GM23248 (cell line): ENCODE measurements at places on chromosomes 4 and X. TPM values are rescaled to one million over a fixed set of nuclear protein-coding genes. Genes with fewer than 3 reads are reported as not detected.

Gene TIMP1
- total RNA-seq, result 2,871 and 4,277 TPM in 2 replicates

DNA sequence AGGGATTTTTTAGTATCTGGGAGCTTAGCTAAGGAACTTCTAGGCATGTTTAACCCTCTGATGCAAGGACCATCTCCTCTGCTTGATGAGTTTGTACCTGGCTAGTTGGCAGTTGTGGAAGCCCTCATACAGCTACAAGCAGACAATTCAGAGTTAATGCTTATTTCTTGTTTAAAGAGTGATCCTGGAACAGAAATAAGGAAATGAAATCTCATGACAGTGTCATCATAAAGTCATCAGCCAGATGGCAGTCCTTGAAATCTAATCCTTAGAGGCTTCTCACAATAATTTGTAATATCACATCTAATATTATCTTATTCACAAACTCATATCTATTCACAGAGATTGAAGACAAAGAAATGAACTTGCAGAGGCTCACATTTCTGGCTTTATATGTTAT, 581.6 kb upstream of the FTHL17 start:
- H3K27ac ChIP-seq, result no peak overlapping the region
- H3K4me1 ChIP-seq, result no peaks in the 10 kb centered on the region
- no peaks in the 10 kb centered on the region for H3K36me3 ChIP-seq
- no peak overlapping the region for H3K4me3 ChIP-seq
- DNase-seq, result no peak

Gene UGT8
- not detected in 2 replicates for total RNA-seq

DNA sequence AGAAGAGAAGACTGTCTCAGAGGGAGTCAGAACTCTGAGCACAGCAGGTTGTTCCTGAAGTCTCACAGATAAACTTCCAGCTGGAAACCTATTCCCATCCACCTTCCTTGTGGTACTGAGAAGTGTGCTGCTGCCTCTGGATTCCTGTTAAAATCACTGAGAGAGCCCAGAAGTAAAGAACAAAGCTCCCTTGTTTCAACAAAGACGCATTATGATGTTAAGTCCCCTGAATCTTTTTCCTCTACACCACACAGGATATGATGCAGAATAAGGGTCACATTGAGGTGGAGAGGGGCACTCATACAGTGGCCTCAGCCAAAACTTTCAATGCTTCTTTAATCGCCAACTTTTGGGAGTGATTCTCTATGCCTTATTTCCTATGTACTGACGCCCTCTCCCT, 321.0 kb downstream of the OPHN1 start:
- no peaks in the 10 kb centered on the region for H3K4me1 ChIP-seq
- no peaks in the 10 kb centered on the region for H3K27me3 ChIP-seq
- no peak overlapping the region for H3K4me3 ChIP-seq
- DNase-seq, result no peak
- H3K27ac ChIP-seq, result no peak overlapping the region

DNA sequence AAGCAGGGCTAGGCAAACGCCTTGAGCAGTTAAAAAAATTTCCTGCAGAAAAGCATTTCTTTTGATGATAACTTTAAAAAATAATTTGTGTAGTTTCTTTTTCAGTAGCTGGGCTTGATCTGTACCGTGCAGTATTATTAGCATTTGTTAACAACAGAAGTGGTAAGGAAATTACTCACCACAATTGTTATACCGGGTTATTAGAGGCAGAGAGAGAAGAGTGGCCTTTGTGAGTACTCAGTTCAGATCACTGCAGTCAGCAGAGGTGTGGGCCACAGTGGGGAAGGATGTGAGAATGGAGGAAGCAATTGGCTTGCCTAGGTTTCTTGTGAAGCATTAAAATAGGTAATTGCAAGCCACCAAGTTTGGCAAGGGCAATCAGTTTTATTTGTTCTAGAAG, 14.3 kb upstream of the IL21 start:
- DNase-seq, result no peak
- H3K4me1 ChIP-seq, result peaks cover 6% of the 10 kb centered on the region
- H3K4me3 ChIP-seq, result no peak overlapping the region
- no peaks in the 10 kb centered on the region for H3K36me3 ChIP-seq

DNA sequence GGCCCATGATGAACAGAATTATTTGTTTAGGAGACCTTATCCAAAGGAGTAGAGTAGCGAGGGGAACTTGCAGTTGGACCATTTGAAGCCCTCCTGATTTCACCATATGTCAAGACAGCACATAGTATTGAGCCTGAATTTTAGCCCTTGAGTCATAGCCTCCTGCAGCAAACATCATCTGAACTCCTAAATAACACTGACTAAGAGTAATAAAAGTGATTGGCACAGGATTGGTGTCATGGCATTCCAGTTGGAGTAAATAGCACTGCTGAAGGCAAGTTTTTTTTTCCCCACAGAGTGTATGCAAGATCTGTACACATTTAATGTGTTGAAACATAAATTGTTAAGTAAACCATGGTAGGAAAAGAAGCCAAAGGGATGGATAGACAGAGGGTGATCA, 89.0 kb downstream of the COMMD8 start:
- no peaks in the 10 kb centered on the region for H3K27me3 ChIP-seq
- peak; percentile 18 for DNase-seq
- H3K4me3 ChIP-seq, result no peak overlapping the region
- no peak overlapping the region for H3K27ac ChIP-seq
- H3K4me1 ChIP-seq, result no peaks in the 10 kb centered on the region
- H3K36me3 ChIP-seq, result no peaks in the 10 kb centered on the region

Gene PGAM4
- total RNA-seq, result not detected in 2 replicates

DNA sequence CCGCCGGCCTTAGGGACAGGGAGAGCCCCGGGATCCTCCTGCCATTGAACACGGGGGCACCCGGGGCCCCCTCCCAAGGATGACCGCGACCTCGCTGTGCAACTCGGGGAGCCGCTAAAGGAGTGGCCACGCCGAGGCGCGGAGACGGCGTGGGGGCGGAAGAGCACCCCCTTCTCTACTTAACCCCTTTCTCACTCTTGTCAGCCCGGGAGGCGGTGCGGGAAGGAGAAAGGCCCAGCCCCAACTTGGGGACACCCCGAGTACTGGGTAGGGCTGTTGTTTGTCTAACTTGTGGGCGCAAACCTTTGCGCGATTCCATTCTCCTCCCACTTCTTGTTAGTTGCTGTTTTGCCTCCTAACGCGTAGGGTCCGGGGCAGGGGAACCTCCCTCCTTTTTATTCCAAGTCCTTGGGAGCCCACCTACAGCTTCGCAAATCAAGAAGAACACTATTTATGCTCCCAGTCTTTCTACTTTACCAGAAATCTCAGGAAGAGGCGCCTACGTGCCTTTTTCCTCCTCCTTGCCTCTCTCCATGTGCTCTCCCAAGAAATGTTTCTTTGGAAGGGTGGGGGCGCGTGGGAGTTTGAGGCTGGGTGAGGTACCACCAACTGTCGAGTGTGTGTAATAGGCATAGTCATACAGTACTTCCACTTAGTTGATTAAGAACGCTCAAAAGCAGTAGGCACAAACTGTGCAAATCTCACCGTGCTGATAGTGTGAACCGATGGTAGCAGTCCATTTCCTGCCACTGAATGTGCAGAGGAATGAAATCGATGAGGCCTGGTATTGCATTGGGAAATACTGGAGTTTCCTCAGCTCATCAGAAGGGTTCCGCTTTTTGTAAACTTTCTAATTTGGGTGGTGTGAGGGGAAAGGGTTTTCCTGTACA, 813 bp downstream of the DIAPH2 start:
- no peaks in the 10 kb centered on the region for H3K27me3 ChIP-seq
- H3K36me3 ChIP-seq, result no peaks in the 10 kb centered on the region
- H3K27ac ChIP-seq, result peak overlapping the region; percentile 56

DNA sequence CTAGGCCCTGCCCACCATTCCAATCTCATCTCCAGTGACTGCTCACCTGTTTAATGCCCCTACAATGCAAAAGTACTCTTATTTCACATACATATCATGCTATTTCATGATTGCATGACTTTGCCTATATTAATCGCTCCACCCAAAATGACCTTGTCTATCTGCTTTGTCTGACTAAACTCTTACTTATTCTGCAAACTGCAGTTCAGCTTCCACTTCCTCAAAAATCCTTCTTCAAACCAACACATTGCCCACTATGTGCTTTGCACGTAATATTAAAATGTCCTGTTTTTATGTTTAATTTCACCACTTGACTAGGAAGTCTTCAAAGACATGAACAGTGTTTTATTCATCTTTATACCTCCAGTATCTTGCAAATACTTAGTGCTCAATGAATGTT, 229.6 kb downstream of the OPHN1 start:
- DNase-seq, result no peak
- no peaks in the 10 kb centered on the region for H3K27me3 ChIP-seq
- no peak overlapping the region for H3K27ac ChIP-seq
- no peaks in the 10 kb centered on the region for H3K4me1 ChIP-seq
- H3K4me3 ChIP-seq, result no peak overlapping the region

GRCh38 chrX:97907791-97908190, 1024.1 kb downstream of the RPA4 start:
- H3K36me3 ChIP-seq, result no peaks in the 10 kb centered on the region
- H3K4me3 ChIP-seq, result no peak overlapping the region
- H3K4me1 ChIP-seq, result no peaks in the 10 kb centered on the region
- DNase-seq, result no peak
- H3K27me3 ChIP-seq, result no peaks in the 10 kb centered on the region

- H3K27ac ChIP-seq, result no peak overlapping the region
- no peak overlapping the region for H3K4me3 ChIP-seq
- H3K27me3 ChIP-seq, result no peaks in the 10 kb centered on the region
- no peaks in the 10 kb centered on the region for H3K36me3 ChIP-seq
These were observed 2.2 kb downstream of the MSANTD1 start for GRCh38 chr4:3250956-3251690.

DNA sequence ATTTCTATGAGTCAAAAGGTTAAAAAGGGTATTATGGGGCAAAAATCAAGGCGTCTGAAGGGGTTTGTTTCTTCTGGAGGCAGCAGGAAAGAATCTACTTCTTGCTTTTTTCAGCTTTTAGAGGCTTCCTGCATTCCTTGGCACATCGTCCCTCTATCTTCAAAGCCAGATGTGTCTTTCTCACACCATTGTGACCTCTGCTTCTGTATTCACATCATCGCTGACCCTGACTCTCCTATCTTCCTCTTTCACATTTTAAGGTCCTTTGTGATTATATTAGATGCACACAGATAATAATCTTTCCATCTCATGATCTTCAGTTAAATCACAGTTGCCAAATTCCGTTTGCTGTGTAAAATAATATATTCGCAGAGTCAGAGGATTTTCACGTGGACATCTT, 112.7 kb downstream of the PPP4R3C start:
- no peaks in the 10 kb centered on the region for H3K4me1 ChIP-seq
- no peaks in the 10 kb centered on the region for H3K27me3 ChIP-seq
- H3K27ac ChIP-seq, result no peak overlapping the region

GRCh38 chr4:35365186-35365585, 879.1 kb downstream of the ARAP2 start:
- no peak overlapping the region for H3K4me3 ChIP-seq
- no peak overlapping the region for H3K27ac ChIP-seq
- no peaks in the 10 kb centered on the region for H3K4me1 ChIP-seq
- no peaks in the 10 kb centered on the region for H3K27me3 ChIP-seq

GRCh38 chr4:119504616-119505015, 124.0 kb downstream of the PDE5A start:
- no peak overlapping the region for H3K27ac ChIP-seq
- no peaks in the 10 kb centered on the region for H3K27me3 ChIP-seq
- no peaks in the 10 kb centered on the region for H3K4me1 ChIP-seq
- no peak overlapping the region for H3K4me3 ChIP-seq

GRCh38 chrX:136057567-136057966, 72.3 kb downstream of the SLC9A6 start:
- no peaks in the 10 kb centered on the region for H3K27me3 ChIP-seq
- no peaks in the 10 kb centered on the region for H3K36me3 ChIP-seq
- no peak overlapping the region for H3K27ac ChIP-seq
- H3K4me1 ChIP-seq, result peaks cover 14% of the 10 kb centered on the region

Gene LONRF3
- 0.54 TPM in 1 of 2 replicates, not detected in the other for total RNA-seq

DNA sequence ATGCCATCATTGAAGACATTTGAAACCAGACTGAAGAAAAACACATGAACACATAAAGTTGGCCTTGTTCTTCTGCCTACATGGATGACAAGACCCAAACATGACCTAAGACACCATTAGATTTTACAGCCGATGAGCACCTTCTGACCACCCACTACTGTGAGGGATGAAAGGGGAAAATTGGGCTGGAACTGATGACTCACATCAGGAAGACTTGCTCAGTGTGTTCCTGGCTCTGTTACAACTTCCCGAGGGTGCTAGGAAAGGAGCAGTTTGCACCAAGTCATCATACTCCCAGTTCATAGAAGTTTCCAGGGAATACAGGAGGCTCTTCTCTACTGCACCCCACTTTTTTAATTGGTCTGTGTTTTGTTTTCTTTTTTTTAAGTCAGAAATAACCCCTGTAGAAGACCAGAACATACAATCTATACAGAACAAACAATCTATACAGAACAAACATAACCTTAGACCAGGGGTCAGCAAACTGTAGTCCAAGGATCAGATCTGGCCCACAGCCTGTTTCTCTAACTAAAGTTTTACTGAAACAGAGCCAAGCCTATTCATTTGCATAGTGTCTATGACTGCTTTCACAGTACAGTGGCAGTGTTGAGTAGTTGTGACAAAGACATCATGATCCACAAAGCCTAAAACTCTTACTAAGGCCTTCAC, 25.3 kb downstream of the BTC start:
- peak; percentile 26 for DNase-seq
- H3K4me1 ChIP-seq, result no peaks in the 10 kb centered on the region; the same call in 1 of the 2 replicates
- no peak overlapping the region for H3K27ac ChIP-seq
- no peak overlapping the region for H3K4me3 ChIP-seq
- H3K36me3 ChIP-seq, result no peaks in the 10 kb centered on the region

DNA sequence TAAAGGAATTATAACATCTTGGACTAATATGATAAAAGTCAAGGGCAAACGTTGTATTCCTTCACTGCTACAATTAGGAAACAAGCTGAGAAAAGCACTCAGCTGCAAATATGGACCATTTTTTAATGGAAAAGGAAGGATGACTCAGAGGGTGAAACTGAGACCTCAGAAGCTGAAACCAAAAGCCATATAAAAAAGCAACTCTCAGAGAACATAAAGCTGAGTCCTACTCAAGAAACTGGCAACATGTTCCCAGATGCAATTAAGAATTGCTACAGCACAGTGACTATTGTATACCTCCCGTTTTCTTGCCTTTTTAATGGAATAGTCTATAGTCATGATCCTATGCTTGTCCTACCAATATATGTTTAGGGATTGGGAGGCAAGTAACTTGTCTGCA, 1106.4 kb upstream of the INTU start:
- H3K27me3 ChIP-seq, result no peaks in the 10 kb centered on the region
- DNase-seq, result peak; percentile 2
- H3K4me1 ChIP-seq, result no peaks in the 10 kb centered on the region
- H3K27ac ChIP-seq, result no peak overlapping the region
- H3K36me3 ChIP-seq, result no peaks in the 10 kb centered on the region
